ENCODE measurements at places on chromosomes 12 and 14.
A peak's percentile ranks its signal among the peaks of the same experiment; 100 is the strongest.

- DNase-seq: no peak
These were observed 49.9 kb upstream of the PLEKHG3 start for GRCh38 chr14:64654246-64654900.

GRCh38 chr12:123550700-123551099, 17.2 kb upstream of the RILPL1 start:
- no peak for DNase-seq

GRCh38 chr14:93150227-93151208, 34.2 kb downstream of the MOAP1 start:
- no peak for DNase-seq

- no peak for DNase-seq
These were observed 15.5 kb upstream of the CCER1 start for GRCh38 chr12:90970471-90970870.

DNA sequence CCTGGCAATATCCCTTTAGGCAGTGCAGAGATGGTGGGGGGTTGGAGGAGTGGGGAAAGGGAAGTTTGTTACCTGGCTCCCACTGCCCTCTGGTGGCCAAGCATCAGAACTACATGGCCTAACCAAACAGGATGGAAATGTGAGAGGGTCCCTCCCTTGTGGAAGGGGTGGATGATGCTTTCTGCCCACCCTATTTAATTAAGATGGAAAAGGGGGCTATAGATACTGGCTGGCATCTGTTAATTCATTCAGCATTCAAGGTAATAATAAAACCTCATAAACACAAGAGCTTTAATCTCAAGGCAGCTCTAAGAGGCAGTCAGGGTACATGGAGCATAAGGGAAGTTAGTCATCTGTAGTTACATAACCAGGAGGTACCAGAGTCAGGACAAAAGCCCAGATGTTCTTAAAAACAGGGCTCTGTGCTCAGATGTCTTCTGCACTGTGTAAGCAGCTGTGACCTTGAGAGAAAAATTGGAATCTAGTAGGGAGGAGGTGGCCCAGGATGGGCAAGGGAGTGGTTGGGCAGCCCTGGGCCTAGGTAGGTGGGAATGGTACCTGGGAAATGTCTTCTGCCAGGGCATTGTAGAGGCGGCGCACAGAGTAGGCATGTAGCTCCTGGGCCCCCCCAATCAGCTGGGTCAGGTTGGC, 4.6 kb downstream of the AP1G2 start:
- peak; percentile 63 for DNase-seq

DNA sequence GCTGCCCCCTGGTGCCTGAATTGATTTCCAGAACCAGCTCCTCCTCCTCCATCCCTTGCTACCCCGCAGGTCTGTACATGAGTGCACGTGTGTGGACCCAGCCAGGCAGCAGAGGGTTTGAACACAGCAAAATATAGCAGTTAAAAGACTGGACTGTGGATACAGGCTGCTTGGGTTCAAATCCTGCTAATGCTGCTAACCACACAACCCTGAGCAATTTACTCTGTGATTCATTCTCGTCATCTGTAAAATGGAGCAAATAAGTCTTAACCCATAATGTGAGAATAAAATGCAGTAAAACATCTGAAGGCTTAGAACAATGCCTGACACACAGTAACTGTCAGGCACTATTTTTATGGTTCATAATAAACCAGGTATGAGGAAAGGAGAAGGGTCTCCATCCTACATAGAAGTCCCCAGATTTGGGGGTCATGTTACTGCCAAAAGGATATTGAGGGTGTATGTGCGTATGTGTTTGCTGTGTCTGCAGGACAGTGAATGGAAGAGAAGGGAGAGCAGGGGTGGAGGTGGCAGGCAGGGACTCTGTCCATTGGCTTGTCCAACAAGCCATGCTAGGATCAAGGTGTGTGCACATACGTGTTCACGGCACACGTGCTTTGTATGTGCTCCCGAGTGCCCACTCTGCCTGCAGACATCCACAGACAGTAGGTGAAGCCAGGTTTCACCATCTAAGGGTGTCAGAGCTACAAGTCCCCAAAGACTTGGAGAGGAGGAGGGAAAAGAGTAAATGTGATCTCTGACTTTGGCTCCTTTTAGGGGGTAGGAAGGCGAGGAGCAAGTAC, 1.5 kb upstream of the STAT6 start:
- DNase-seq: no peak

DNA sequence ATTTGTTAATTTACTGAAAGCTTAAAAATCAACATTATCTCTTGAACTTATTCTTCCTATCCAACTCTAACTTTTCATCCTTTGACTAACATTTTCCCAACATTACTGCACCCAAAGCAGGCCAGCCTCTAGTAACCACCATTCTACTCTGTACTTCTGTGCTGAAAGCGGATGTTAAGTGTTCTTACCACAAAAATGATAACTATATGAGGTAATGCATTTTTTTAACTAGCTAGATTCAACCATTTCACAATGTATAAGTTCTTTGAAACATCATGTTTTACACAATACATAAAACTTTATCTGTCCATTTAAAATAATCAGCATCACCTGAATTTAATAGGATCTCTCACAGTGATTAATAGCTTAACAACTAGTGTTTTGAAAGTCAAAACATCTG, 468.5 kb upstream of the MGAT4C start:
- DNase-seq: no peak

DNA sequence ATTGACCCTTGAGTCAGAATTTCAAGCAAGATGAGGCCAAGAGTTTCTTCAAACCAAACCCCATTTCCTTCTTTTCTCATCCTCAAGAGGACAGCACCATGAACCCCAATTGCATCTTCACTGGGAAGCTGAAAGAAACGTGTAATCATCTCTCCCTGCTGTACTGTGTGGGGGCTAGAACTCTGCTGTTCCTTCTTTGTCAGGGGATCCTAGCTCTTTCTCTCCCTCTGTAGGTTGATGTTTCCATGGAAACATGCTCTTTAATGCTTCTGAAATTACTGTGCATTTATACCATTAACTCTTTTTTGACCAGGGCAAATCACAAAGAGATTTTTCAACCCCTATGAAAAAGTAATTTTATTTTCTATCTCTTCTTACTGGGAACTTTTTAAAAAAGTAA, 295.1 kb downstream of the GRIN2B start:
- no peak for DNase-seq

- no peak for DNase-seq
These were observed 5.2 kb downstream of the DHRS2 start for GRCh38 chr14:23641180-23641914.

GRCh38 chr12:131026754-131027153, 73.0 kb downstream of the ADGRD1 start:
- DNase-seq: no peak

DNA sequence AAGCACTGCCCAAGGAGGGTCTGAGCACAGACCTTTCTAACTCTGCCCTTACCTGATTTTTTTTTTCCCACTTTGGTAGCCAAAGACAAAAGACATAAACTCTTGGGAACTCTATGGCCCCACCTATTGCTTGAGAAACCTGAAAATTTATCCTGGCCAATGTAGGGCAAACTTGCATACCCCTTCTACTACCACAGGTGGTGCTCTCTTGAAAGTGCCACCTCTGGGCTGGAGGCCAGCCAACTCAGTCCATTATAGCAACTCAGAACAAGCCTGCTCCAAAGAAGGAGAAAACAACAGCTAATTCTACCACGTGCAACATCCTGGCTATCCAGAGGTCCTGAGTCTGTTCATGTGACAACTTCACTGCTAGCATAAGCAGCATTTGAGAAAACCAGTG, 55.7 kb upstream of the ABCD2 start:
- no peak for DNase-seq

DNA sequence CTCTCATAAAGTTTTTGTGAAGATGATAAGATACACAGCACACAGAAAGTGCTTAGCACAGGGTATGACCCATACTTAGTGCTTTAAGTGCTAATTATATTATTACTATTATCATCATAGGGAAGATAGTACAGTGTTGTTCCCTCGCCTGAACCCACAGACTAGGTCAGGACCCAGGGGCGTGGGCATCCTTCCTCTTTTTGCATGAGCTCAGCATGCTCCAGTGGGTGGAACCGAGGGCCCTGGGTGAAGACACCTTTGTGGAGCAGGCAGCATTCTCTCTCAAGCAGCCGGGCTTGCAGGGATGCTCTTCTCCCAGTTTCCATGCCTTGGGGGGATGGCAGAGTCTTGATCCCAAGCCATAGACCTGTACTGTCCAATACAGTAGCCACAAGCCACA, 34.8 kb downstream of the CRACR2A start:
- DNase-seq: no peak

DNA sequence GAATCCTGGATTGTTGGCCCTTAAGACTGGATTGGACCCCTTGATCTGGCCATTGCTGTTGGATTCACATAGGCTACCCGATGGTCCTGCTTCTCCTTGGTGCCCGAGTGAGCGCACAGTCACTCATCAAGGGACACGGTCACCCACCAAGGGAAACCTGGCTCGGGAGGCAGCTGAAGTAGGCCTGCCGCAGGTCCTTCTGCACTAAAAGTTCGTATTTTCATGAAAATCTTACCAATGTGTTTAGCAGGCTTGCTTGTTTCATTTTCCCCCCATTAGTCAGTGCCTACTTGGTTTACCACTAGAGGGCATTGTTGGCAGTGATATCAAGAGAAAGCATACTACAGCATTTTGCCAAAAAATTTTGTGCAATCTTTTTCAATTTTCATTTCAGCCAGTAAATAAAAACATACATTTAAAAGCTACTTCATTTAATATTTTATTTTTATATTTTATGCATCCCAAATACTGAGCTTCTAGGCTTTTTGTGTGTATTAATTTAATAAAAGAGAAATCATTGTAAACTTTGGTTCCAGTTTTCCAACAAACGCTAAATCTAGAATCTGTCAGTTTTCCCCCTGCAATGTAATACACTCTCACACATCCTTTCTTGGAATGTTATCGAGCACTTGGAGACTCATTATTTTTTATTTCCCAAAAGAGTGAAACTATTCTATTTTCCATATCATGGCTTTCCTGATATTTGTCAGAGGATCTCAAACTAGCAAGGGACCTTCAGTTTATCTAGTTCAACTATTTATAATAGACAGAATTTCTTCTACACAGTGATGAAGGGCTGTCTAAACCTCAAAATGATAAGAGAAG, 116.7 kb downstream of the LMNTD1 start:
- no peak for DNase-seq

- DNase-seq: no peak
These were observed 5.8 kb upstream of the PSMC6 start for GRCh38 chr14:52701223-52701622.

DNA sequence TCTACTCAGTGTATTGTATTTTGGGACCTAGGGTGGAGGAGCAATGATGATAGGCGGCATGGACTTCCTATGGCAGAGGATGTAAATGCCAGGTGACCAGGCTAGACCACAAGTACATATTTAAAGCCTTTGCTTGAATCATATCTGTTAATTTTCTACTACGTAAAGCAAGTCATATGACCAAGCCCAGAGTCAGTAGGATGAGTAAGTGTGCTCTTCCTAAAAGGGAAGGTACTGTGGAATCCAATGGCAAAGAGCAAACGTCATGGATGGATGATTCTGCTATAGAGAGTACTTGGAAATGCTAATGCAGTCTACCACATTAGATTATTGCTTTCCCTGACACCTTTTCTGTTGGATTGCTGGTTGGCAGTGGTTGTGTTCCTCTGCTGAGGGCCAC, 16.8 kb downstream of the GPATCH2L start:
- no peak for DNase-seq

GRCh38 chr12:106080791-106081170, 58.0 kb downstream of the NUAK1 start:
- no peak for DNase-seq

- no peak for DNase-seq
These were observed 112.8 kb downstream of the CHST11 start for GRCh38 chr12:104569346-104570173.

GRCh38 chr14:56145181-56145769, 27.1 kb downstream of the PELI2 start:
- DNase-seq: no peak

- no peak for DNase-seq
These were observed 11.5 kb upstream of the RASSF3 start for GRCh38 chr12:64598831-64599230.

GRCh38 chr14:33586806-33587205, 364.1 kb downstream of the EGLN3 start:
- DNase-seq: no peak

DNA sequence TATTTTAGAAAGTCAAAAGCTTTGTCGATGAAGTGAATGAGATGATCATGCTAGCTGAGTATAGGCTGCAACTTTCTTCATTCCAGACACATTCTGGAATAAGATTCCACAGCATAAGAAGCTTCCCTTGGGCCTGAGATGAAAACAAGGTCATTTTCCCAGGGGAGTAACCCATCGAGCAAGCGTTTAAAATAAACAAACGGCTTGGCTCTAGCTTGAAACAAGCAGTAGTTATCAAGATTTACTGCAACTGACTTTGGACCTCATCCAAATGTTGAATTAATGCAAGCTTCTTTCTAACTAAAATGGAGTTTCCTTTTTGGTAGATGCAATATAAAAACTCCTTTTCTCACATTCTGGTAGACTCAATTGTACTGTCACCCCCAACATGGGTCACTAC, 23.0 kb downstream of the KCNJ8 start:
- no peak for DNase-seq

GRCh38 chr14:89811954-89812575, 142.5 kb downstream of the EFCAB11 start:
- no peak for DNase-seq

DNA sequence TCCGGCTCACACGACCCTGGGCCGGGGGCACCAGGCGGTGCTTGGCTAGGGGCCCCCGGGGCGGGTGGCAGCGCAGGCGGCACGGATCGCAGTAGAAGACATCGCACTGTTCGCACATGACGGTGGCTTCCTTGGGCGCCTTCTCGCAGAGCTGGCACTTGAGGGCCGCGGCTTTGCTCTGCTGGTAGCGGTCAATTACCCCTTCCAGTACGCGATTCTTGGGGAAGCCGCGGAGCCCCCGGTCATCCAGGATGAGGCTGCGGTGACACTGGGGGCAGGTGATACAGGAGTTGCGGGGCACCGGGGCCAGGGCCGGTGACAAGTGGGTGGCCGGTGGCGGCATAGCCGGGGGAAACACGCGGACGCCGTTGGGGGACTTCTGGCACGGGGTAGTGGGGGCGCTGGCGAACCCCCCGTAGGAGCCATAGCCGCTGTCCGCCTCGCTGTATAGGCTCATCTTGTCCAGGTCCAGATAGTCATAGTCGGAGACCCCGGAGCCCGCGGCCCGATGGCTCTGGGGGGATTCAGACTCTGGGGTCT, 553 bp downstream of the TRIM9 start:
- DNase-seq: no peak

Measured in left hindlimb (tissue), 1 donor.